ENCODE measurements at places on chromosomes 16 and 17.

DNA sequence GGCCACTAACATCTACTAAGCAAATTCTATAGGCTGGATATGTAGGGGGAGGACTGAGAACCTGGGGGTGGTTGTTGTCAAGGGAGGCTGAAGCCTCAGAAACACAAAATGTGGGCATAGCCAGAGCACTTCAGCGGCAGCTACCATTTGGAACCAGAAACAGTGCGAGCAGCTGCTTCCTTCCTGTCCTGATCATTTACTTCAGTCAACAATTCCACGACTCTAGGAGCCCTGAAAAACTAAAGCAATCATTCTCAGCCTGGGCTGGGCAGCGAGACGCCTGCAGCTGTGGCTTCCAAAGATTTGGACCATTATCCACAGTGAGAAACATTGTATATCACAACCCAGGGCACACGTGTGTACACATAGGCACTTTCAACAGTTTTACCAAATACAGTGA, 93.9 kb upstream of the WSCD1 start:
- no peak for DNase-seq

- no peak for DNase-seq
Observed at GRCh38 chr17:14197057-14197456, 39.6 kb downstream of the CDRT15 start.

- no peak for DNase-seq
Observed at GRCh38 chr17:31329221-31329620, 7.8 kb upstream of the EVI2A start.

DNA sequence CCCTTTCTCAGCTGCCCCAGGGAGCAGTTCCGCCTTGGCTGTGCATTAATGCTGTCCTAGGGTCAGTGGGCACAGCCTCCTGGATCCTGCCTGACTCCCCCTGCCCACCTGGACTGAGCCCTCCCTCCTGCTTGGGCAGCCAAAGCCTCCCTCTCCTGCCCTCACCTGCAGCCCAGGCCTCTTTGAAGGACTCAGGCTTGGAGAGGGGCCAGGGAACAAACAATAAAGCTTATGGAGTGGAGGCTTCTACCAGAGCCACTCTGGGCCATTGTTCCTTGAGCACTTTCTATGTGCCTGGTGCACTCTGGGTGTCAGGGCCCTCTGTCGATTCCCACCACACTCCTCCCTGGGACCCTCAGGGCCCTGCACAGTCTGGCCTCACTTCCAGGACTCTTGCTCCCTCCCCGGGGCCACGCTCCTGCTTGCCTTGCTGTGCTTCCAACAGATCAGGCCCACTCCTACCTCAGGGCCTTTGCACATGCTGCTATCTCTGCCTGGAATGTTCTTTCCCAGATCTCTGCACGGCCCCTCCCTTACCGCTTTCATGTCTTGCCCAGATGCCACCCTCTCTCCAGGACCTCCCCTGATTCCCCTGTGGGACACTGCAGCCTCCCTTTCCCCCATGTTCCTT, 5.0 kb downstream of the KCNJ12 start:
- DNase-seq: no peak

DNA sequence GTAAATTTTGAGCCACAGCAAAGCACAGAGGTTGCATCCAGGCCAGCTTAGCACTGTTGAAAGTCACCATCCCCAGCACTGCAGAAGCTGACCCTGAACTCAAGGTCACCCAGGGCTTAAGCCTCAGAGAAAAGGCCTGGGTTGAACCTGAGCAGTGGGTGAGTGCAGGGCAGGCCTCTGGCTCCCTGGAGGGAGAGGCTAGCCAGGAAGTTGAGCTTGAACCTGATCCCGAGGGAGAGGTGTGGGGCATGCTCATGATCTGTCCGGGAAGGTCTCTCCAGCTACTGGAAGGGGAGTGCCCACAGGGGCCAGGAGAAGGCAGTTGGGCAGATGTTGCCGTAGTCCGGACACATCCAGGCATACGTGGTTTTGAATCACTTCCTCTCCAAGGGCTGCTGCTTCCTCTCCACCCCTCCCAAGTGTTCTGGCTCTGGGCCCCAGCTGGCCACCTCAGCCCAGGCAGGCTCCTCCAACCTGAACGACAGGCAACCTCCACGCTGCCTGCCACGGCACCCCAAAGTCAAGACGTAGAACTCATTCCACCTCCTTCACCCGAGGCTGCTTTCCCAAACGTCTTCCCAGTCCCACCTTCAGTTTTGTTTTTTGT, 18.4 kb downstream of the CARHSP1 start:
- DNase-seq: no peak

- DNase-seq: peak; percentile 67
Observed at GRCh38 chr16:30472328-30472942, at the start of gene ITGAL. TSS of gene ITGAL (plus strand) at chr16:30472742. CDS start at chr16:30472838, 96 bp downstream.

DNA sequence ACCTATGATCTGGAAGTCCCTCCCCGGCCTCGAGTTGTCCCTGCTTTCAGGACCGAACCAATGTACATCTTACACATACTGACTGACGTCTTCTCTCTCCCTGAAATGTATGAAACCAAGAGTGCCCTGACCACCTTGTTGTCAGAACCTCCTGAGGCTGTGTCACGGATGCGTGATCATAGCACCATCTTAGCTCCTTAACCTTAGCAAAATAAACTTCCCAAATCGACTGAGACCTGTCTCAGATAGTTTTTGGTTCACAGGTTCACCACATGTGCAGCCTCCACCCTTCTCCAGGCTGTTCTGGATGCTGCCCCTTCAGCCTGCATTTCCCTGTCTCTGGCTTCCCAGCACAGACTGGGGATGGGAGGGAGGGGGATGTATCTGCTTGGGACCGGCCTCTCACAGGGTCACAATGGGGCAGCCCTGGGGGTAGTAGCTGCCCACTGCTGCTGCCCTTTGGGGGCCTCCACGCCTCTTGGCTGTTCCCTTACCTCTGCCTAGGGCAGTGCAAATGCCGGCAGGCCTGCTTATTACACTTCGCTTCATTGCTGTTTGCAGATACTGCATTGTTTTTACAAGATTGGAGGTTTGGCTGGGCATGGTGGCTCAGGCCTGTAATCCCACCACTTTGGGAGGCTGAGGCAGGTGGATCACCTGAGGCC, 69.8 kb downstream of the NT5M start:
- DNase-seq: no peak

DNA sequence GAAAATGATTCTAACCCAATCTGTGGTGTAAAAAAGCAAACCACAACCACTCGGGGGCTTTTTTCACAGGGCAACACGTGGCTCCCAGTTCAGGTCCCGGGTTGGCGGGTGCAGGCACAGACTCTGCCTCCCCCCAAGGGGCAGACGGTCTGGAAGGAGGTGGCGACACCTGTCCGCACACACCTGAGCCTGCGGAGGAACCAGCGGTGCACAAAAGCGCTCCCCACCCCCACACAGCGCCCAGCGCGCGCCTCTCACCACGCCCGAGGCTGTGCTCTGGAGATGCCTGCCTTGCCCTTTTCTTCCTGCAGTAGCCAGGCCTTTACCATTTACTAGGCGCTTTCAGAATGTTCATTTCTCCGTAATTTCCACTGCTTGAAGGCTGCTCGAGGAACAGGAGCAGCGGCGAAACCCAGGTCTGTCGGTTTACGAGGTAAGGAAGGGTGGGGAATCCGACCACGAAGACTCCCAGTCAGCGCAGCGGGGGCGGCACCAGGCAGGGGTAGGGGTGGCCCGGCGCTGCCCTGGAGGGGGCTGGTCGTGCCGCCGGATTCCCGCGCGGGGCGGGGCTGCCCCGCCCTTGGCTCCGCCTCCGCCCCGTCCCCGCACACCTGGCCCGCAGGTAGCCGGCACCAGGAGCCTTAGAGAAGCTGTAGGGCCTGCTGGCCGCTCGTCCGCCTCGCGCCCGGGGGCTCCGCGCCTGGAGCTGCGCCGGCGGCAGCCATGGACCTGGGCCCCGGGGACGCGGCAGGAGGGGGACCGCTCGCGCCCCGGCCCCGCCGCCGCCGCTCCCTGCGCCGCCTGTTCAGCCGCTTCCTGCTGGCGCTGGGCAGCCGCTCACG, at the start of gene USP43:
USP43 (plus strand) TSS at position 608 of the 842 bp plus-strand sequence; CDS start at position 724, 116 bp downstream.
- peak; percentile 8 for DNase-seq

- DNase-seq: no peak
Observed at GRCh38 chr16:14121872-14122271, 50.8 kb downstream of the MRTFB start.

GRCh38 chr16:20846551-20846950, 40.2 kb downstream of the REXO5 start:
- no peak for DNase-seq

- no peak for DNase-seq
Observed at GRCh38 chr16:48125888-48126287, 29.9 kb downstream of the ABCC12 start.

- DNase-seq: no peak
Observed at GRCh38 chr16:11556945-11557720, 29.6 kb downstream of the LITAF start.

DNA sequence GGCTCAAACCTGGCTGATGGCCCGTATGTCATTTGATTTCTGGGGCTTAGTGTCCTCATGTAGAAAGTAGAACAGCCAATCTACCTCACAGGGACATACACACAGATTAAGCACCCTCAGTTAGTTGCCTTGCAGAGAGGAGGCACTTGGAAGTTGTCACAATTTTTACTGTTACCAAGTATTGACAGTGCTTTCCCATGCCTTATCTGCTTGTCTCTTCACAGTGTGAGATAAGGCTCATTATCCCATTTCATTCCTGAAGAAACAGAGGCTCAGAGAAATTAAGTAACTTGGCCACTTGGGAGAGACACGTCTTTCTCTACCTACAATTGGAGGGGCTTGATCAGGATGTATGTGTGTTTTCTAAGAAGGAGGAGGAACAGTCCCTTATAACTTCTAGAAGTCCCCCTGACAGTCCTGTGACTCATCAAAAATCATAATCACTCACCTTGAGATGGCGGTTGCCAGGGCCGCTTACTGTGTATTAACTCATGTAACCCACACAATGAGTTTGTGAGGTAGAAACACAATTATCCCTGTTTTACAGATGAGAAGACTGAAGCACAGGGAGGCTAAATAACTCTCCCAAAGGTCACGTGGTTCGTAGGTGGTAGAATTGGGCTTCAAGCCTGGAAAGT, 56.9 kb upstream of the LHX1 start:
- DNase-seq: no peak

DNA sequence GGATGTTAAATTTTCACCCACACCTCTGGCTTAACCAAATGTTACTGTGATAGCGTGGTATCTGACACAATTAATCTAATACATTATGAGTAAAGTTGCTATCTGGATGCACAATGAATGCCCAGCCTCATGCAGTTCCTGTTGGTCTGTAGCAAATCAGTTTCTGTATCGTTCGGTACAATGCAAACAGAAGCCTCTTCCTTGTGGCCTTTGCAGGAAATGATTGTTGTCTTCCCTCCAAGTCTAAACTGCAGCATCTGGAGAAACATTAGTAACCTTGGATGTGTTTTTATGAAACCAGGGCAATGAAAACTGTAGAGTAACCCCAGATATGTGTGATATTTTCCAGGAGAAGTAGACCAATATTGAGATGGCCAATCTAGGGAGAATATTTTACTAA, 46.8 kb downstream of the CYB561 start:
- DNase-seq: no peak

DNA sequence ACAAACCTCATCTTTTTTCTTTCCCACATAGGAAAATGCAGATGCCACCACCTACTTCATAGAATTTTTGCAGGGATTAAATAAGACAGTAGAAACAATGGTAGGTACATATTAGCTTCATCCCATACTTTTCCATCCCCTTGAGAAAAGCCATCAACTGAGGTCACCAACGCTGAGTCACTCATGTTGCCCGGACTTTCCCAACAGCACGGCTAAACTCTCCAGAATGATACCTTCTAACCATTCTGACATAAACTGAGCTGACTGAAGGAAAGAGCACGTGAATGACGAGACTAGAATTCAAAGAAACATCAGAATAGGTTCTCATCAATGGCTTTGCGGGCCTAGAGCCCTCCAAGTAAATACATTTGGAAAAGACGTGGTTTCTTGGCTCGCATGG, 146.0 kb upstream of the RCVRN start:
- DNase-seq: no peak

- no peak for DNase-seq
Observed at GRCh38 chr17:48734333-48735061, 5.9 kb upstream of the HOXB13 start.

GRCh38 chr17:42067371-42068091, 17.1 kb upstream of the C17orf113 start:
- peak; percentile 61 for DNase-seq

DNA sequence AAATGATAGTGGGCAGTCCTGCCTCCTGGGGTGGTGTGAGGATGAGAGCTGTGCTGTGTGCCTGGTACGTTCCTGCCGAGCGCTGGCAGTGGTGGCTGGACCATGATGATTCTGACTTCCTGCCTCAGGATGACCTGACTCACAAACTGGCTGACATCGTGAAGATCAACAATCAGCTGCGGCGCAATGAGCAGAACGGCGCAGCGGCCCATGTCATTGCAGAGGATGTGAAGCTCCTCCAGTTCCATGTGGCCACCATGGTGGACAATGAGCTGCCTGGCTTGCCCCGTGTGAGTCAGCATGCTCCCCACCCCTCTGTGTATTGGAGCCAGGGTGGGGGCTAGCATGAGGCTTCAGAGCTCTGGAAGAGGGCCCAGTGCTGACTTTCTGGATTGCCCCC, 13.1 kb downstream of the POLR2A start:
- DNase-seq: no peak

GRCh38 chr16:54774768-54775167, 155.9 kb upstream of the IRX5 start:
- DNase-seq: no peak

GRCh38 chr17:39628655-39629493, 2.1 kb downstream of the PPP1R1B start:
- no peak for DNase-seq

DNA sequence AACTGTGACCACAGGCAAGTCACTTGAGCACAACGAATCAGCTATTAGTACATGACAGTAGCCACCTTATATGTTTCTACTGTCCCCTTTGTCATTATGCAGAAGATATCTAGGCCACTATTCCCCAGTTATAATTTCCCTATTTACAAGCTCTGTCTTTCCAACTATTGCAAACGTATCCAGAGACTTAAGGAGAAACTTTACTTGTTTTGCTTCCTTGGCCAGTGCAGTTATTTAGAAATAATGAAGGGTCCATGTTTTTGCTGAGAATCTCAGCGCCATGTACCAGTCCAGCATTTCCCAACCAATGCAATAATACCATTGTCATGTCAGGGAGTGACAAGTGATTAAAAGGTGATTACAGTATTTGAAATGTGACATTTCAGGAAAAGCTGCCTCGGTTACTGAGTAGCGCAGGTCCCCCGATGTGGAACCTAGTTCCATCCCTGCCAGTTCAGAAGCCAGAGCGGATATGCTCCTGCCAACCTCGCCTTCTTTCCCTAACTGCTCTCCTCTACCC, 743 bp downstream of the ZNF624 start:
- DNase-seq: no peak

DNA sequence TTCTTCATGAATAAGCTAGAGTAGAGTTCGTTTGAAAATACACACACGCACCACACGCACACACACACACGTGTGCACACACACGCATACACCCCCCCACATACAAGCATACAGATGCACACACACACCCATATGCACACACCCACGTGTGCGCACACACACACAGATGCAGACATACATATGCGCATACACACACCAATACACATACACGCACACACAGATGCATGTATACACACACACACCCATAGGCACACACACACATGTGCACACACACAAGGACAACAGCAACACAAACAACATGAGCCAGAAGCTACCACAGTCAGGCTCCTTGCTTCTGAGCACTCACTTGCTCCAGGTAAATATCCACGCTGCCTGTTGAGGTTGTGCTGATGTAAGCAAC, 5.1 kb downstream of the IFT140 start:
- DNase-seq: no peak

GRCh38 chr17:330993-331701, 21.5 kb downstream of the RPH3AL start:
- DNase-seq: no peak
